ENCODE measurements at places on chromosomes 1 and 21. TPM values are rescaled to one million over a fixed set of nuclear protein-coding genes. Genes with fewer than 3 reads are reported as not detected.

The SPATA46 gene
- not detected for total RNA-seq

The PATJ gene
- total RNA-seq: 6.1 TPM

The SYDE2 gene
- 0.78 TPM for total RNA-seq

The NPHS2 gene
- not detected for total RNA-seq

The AMPD1 gene
- total RNA-seq: not detected

The UBE2U gene
- not detected for total RNA-seq

The APOBEC4 gene
- total RNA-seq: not detected

The ZNF648 gene
- total RNA-seq: not detected

The FAM76A gene
- 16.7 TPM for total RNA-seq

The MAST2 gene
- 13.1 TPM for total RNA-seq

The FCRL4 gene
- total RNA-seq: not detected

The CCDC27 gene
- total RNA-seq: not detected

The ASTN1 gene
- not detected for total RNA-seq

The CYYR1 gene
- total RNA-seq: not detected

The AMY1C gene
- total RNA-seq: not detected

The PPCS gene
- total RNA-seq: 69.1 TPM

The OXCT2 gene
- total RNA-seq: 1.9 TPM

All from RPMI7951 (cell line).